CD14-positive monocyte (primary cell): ENCODE measurements at places on chromosomes 7 and 10. TPM values are rescaled to one million over a fixed set of nuclear protein-coding genes. Genes with fewer than 3 reads are reported as not detected.
A peak's percentile ranks its signal among the peaks of the same experiment; 100 is the strongest.

GRCh38 chr7:65927489-65928448 is 54.2 kb downstream of the GUSB start:
- DNase-seq, result no peak

- no peak for DNase-seq
Observed at GRCh38 chr10:71472466-71472865, 75.7 kb downstream of the CDH23 start.

- DNase-seq, result no peak
Observed at GRCh38 chr10:78766603-78767002, 302.2 kb upstream of the ZMIZ1 start.

BMPR1A gene
- polyA plus RNA-seq, result 0.15 and 0.67 TPM in 2 replicates

DNA sequence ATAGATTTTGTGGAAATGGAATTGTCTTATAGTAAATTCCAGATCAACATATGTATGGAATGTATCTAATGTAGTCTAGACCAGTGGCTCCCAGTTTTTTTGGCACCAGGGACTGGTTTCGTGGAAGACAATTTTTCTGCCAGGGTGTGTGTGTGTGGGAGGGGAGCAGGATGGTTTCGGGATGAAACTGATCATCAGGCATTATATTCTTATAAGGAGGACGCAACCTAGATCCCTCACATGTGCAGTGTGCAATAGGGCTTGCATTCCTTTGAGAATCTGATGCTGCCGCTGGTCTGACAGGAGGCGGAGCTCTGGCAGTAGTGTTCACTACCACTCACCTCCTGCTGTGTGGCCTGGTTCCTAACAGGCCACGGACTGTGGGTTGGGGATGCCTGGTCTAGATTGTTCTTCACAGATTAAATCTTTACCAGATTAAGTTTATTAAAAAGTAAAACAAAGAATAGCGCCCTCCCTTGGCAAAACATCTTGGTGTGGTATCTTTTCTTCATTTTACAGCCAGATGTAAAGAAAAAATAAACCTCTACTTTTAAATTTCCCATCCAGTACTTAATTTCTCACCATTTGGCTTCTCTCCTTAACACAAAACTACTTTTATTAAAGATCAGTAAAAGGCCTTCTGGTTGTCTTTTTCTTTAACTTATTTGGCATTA is 48.4 kb downstream of the SEPTIN7 start:
- DNase-seq, result no peak

DNA sequence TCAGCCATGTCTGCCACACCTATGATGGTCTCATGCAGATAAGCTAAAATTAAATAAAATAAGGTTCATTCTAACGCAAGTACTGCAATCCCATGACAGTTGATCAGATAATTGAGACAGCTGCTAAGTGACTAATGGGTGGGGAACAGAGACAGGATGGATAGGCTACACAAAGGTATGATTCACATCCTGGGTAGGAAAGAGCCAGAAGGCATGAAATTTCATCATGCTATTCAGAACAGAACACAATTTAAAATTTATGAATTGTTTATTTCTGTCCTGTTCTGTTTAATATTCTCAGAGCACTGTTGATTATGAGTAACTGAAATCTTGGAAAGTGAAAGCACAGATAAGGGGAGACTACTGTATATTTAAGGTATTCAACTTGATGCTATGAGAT is 381.8 kb upstream of the SORCS1 start:
- DNase-seq, result no peak

ZC3HAV1 gene
- 30.2 TPM for polyA plus RNA-seq

DNA sequence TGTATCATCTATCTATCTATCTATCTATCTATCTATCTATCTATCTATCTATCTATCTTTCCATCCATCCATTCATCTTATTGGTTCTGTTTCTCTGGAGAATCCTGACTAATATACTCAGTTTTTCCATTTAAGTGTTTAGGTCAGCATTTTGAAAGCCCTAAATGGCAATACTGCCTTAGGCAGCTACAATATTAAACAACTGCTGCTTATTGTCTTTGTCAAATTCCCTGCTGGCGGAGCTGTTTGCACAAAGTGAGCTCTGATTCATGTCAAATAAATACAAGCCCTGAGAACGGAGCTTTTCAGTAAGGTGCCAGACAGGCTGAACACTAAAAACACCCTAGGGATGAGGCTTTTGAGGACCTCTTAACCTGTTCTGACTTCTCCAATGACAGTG is 7.1 kb upstream of the KLHL7 start:
- DNase-seq, result no peak

DNA sequence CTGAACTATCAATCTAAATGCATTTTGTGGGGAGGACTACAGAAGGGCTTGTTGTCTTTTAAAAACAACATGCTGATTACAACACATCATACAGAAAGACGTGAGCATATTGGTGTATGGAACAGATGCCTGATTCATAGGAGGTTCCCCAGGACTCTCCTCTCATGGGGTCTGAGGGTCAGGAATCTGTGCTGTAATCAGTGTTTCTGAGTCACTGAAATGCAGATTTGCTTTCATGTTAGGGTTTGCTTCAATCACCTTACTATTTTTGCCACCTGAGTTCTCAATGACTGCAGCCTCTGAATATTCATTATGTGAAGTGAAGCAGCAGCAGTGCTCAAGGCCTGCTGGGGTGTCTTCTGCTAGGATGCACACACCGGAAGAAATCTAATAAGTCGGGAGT is 550 bp upstream of the ANK3 start:
- no peak for DNase-seq

DNA sequence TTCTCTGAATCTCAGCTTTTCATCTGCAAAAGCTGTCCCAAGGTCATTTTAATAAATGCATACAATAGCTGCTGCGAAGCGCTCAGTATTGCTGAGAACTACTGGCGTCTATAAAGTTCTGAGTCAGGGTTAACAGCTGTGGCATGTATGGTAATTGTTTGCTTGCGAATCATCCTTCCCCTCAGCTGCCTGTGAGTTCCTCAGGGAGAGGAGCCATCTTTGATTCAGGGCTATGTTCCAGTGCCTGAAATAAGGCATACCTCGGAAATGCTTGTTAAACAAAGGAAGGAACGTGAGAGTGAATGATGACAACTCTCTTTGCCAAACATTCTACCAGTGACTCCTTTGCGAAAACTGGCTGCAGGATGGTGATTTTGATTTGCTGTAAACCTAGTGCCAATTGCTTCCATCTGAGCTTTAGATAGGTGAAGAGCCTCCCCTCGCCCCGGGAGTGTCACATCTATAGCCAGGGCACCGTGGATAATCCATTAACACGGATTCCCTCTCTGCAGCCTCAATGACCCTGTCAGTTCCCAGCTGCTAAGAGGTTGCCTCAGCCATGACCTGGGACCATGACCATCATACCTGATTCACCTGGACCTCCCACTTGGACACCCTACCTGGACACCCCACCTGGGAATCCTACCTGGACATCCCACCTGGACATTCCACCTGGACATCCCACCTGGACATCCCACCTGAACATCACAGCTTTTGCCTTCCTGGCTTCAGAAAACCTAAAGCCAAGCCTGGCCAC is 39.6 kb downstream of the GPRIN2 start:
- DNase-seq, result no peak

MMD2 gene
- polyA plus RNA-seq, result not detected in 2 replicates

NEBL gene
- polyA plus RNA-seq, result not detected in 2 replicates

GRCh38 chr10:128124813-128125403 is 1.3 kb downstream of the MKI67 start:
- DNase-seq, result no peak

LYZL1 gene
- not detected for polyA plus RNA-seq

GRCh38 chr7:40921589-40922315 is 781.1 kb downstream of the INHBA start:
- DNase-seq, result no peak

GRCh38 chr7:143487566-143487965 is 9.9 kb downstream of the TAS2R41 start:
- peak; percentile 82 for DNase-seq

DNA sequence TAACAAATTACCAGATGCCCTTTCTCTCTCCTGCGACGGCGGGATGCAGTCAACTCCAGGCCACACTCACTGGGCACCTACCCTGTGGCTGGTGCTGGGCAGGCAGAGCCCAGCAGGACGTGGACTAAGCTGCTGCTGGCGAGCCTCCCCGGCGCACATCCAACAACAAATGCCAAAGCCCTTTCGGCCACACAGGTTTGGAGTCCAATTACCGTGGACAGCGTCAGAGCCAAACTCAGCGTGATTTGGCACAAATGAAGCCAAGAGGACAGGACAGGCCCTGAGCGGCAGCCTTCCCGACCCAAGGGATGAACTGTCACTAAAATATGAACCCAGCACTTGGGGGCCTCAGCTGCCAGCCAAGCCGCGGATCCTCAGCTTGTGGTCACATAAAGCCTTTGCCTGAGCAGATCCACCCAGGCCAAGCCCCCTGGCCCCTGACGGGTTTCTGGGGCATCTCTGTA is 28.4 kb downstream of the DAGLB start:
- no peak for DNase-seq

GRCh38 chr7:18125476-18125875 is 97.8 kb upstream of the PRPS1L1 start:
- no peak for DNase-seq

DNA sequence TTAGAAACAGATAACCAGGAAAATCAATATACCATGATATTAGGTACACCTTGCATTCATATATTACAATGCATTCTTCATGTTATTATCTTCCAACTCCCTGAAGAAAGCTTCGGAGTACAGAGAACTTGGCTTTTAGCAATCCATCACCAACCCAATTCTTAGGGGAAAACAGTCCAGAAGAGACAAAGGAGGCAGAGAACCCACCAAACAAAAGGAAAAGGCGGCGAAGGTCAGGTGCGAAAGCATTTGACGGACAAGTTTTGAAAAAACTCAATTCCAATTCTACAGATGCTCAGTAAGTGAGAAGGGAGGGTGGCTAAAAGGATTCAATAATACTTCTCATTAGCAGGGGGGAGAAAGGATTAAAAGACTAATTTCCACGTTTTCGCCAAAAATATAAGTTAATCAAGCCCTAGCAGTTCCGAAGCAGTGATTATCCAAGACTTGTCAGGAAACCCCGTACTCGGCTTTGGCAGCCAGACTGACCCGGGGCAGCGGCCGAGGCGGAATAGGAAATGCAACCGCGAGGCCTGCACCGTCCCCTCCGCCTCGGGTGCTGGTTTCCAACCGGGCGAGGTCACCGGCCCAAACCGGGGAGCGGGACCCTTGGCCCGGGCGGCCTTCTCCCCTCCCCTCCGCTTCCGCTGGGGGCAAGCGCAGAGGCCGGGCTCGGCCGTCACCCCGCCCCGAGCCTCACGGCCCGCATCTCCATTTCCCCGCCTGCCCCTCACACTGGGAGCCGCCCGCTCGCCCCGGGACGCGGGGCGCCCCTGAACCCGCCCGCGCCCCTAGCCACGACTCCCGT is 747 bp downstream of the GDI2 start:
- peak; percentile 25 for DNase-seq

DNA2 gene
- polyA plus RNA-seq, result 0.18 TPM

DNA sequence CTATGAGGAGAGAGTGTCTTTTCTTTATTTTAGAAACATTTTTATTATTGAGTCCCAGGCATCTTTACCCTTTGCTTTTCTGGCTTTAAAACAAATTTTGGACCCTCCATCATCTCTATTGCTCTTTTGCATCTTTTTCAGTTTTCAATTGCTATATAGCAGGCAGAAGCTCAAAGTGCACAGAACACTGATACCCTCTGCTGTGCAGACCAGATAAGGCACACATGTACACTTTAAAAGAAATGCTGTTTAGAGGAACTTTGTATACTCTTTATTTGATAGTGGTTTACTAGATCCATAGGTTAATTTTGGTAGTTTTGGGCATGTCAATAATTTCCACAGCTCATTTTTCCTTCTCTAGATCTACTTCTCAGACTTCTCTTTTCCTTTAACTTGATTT is 324.2 kb downstream of the SH2D4B start:
- no peak for DNase-seq

- DNase-seq, result no peak
Observed at GRCh38 chr10:1935912-1936311, 198.6 kb upstream of the ADARB2 start.

CD36 gene
- polyA plus RNA-seq, result 1,210 TPM

GRCh38 chr10:21144047-21144446 is 246.9 kb upstream of the NEBL start:
- DNase-seq, result no peak

DNA sequence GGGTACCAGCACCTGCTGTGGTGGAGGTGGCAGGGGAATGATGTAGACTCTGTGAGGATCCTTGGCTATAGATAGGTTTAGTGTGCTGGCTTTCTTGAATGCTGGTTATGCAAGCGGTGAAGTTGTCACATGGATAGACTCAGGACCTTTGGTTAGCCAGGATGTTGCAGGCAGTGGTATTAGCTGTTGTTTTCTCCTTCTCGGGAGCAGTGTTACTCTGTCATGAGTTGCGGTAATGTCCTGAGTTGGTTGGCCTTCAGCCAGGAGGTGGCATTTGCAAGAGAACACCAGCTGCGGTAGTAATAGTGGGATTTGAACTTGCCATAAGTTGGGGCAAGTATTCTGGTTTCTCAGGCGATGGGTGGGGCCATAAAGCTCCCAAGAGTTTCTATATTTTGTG is 10.8 kb downstream of the AGK start:
- DNase-seq, result no peak

GRCh38 chr7:1412322-1413261 is 46.7 kb downstream of the MICALL2 start:
- DNase-seq, result peak; percentile 79

DNA sequence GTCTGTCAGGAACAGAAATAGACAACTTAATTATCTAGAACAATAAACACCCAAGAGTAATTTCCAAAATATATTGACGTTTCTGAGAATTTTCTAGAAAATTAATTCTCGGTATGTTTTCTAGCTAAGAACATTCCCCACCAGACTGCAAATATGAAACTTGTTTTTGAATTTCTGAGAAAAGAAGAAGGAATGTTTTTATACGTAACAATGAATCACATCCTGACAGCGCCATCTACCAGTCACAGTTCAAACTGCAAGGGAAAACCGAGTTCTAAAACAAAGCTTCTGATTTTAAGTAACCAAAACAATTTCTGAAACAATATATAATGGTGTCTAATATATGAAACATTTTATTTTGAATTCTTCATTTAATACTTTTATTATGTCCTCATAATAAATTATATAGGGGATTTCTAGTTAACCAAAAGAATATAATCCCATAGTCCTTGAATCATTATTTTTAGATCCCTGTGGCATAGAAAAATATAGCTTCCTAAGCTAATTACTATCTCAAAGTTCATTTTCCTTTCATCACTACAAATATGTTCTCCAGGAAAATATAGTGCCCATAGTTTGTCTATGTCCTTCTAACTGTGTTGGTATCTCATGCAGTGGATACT is 34.5 kb upstream of the MEOX2 start:
- DNase-seq, result no peak

DRGX gene
- not detected in 2 replicates for polyA plus RNA-seq

CALHM3 gene
- not detected for polyA plus RNA-seq

GRCh38 chr10:71555087-71555723 is 158.5 kb downstream of the CDH23 start:
- DNase-seq, result peak; percentile 18

DNA sequence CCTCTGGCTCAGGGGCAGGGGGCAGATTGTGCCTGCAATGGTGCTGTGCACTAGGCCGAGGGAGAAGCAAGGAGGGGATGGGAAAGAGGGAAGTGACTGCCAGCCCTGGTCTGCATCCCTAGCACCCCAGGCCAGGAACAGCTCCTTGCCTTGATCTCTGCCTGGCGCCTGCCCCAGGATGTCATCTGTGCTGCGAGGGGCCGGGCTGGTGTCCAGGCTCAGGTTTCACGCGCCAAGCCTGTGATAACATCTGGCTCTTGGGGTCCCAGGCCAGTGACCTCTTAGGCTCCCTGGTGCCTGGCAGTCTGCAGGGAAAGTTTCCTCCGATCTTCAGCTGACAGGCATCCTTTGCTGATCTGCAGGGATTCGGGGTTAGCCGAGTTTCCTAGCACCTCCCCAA is 193.5 kb upstream of the GPR26 start:
- no peak for DNase-seq
